ENCODE measurements at places on chromosomes 5 and 9. TPM values are rescaled to one million over a fixed set of nuclear protein-coding genes. Genes with fewer than 3 reads are reported as not detected.

TBCA gene
- total RNA-seq, result 172 TPM

ACTL7B gene
- total RNA-seq, result not detected

GPR151 gene
- 0.07 TPM for total RNA-seq

LECT2 gene
- not detected for total RNA-seq
